MV-4-11 (cell line): ENCODE measurements at places on chromosomes 16 and 17.
A peak's percentile ranks its signal among the peaks of the same experiment; 100 is the strongest.

GRCh38 chr17:81888988-81889595 is 2.3 kb downstream of the ALYREF start:
- no peak for DNase-seq

DNA sequence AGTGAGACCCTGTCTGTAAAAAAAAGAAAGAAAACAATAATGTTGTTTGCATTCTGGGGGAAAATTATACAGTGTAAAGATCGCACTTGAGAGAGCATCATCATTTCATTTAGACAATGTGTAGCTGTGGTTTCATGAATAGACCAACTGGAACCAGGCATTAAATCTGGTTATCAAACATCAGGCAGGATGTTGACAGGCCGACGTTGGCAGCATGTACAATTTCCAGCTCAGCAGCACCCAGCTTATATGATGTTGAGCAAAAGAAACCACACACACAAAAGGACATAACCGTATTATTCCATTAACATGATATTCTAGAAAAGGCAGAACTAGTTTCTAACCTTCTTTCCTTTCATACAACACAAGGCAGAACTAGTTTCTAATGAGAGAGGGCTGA is 5.8 kb downstream of the MARVELD3 start:
- no peak for DNase-seq

GRCh38 chr17:46264456-46265198 is 30.3 kb upstream of the LRRC37A start:
- no peak for DNase-seq

DNA sequence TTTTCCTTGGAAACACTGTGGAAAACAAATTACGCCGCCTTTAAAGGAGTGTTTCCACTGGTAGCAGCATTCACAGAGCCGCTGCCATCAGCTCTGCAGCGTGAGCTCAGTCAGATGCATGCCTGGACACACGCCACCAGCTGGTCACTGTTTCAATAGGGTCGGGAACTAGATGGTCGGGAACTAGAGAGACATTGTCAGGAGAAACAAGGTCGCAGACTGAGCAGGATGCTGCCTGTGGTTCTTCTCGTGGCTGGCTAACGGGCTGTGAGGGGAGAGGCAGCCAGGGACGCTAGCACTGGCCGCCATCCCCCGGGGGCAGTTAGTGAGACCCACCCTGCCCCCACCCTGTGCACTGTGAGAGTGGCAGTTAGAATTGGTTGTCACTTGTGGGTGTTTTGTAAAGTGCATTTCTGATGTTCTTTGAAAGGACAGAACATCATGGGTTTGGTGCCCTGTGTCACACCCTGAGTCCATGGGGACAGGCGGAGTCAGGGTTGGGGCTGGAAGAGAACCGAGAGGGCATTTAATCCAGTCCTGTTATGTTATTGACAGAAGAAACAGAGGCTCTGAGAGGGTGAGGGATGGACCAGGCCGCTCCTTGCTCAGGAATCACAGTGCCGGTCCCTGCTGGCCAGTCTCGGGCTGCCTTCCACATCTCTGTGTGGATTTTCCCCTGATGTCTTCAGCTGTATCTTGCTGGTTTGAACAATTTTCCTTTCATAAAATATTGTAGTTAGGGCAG is 86.3 kb downstream of the SPECC1 start:
- peak; percentile 15 for DNase-seq

DNA sequence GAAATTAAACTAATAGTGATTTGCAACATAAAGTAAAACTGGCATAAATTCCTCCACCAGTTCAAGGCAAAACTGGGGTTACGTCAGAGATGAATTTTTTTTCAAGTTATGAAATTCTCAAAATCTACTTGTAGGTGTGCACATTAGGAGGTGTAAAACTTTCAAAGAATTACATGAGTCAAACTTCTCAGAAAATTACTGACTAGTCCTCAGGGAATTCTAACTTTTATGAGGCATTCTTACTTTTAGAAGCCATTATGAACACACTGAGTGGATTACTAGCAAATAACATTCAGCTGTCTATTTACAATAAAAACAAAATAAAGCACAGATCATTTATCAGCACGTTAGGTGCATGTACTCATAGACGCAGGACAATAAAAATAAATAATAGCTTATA is 348.7 kb downstream of the CDH11 start:
- DNase-seq = no peak

- DNase-seq = no peak
Measured at GRCh38 chr16:20903899-20904506, 3.4 kb downstream of the LYRM1 start.

- no peak for DNase-seq
Measured at GRCh38 chr16:89495121-89495520, 4.8 kb upstream of the ANKRD11 start.

DNA sequence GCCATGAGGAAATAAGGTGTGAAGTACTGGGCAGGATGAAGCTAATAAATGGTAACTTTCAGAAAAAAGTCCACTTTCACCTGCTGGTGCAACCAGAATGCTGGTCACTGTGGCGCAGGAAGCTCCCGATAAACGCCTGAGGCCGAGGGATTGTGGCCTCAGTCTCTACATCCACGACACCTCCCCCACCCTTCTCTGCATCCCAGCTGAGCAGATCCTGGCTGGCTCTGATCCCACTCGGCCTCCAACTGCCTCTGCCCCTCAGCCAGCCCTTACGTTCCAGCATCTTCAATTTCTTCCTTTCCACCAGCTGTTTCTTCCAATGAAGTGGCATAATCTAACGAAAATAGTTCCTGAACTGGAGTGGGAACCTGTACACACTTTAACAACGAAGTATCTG is 49.5 kb downstream of the COX4I1 start:
- DNase-seq = no peak

GRCh38 chr17:37130984-37131446 is 182.3 kb downstream of the AATF start:
- DNase-seq = no peak

GRCh38 chr17:76253841-76254240 is 11.3 kb upstream of the UBALD2 start:
- DNase-seq = no peak

DNA sequence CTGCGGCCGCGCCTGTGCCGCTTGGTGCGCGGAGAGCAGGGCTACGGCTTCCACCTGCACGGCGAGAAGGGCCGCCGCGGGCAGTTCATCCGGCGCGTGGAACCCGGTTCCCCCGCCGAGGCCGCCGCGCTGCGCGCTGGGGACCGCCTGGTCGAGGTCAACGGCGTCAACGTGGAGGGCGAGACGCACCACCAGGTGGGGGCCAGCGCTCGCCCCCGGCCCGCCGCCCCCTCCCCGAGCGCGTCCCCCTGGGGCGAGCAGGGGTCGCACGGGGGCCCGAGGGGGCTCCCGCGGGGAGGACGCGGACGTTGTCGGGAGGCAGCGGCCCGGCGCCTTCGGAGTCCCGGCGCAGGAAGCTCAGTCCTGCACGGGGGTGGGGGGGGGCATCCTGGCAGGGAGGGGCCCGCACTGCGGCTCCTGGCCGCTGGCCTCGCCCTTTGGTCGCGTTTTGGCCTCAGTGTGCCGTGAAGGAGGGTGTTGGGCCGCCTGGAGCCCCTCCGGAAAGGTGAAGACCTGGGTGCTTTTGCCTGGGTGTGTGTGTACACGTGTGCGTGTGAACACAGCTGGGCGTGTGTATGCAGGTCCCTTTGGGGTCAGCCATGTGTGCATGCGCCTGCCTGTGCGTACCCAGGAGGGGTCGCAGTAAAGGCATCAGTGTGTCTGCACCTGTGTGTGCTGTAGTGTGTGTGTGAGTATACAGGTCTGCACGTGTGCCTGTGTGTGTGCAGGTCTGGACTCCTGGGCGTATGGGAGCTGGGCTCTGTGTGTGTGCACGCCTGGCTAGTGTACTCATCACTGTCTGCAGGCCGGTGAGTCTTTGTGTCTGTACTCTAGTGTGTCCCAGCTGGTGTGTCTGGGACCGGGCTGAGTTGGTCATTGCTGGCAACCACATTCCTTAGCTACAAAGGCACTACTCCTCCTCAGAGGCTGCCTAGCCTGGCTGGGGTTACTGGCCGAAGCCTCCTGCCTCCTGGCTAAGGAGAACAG is 615 bp downstream of the NHERF2 start:
- DNase-seq = no peak

- no peak for DNase-seq
Measured at GRCh38 chr17:77572065-77572601, 386.4 kb upstream of the TNRC6C start.

GRCh38 chr16:54576785-54577184 is 290.2 kb upstream of the IRX3 start:
- DNase-seq = no peak

DNA sequence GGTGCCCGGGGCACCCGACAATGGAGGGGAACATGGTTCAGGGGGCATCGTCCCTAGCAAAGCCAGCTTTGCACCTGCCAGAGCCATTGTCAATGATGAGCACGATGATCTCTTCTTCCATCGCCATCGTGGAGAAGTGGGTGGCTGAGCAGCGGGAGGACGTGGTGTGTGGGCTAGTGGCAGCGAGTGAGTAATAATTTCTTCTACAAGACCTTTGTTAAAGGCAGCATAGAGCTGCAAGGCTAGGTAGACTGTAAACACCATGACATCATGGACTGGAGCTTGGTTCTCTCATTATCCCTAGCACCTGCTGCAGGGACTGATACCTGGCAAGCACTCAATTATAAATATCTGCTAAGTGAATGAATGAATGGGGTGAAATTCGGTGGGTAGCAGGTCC is 6.7 kb upstream of the HEATR3 start:
- DNase-seq = no peak

GRCh38 chr16:89364606-89365005 is 125.8 kb downstream of the ANKRD11 start:
- no peak for DNase-seq

DNA sequence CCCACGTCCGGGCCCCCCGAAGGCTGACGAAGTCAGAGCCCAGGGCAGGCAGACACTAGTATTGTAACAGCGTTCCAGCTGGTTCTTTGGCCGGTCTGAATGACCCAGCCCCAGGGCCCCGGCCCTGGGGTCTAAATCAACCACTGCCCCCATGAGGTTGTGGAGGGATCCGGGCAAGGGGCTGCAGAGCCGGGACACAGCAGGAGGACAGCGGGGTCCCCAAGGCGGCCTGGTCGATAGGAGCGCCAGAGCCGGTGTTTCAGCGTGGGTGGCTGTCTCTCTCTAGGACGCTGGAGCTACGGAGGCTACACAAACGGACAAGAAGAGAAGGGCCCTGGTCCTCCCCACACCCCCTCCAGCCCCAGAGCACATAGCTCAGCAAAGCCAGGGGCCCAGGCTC is 101.8 kb downstream of the RBFOX3 start:
- no peak for DNase-seq

- no peak for DNase-seq
Measured at GRCh38 chr16:1450218-1450617, 5.9 kb upstream of the CCDC154 start.

DNA sequence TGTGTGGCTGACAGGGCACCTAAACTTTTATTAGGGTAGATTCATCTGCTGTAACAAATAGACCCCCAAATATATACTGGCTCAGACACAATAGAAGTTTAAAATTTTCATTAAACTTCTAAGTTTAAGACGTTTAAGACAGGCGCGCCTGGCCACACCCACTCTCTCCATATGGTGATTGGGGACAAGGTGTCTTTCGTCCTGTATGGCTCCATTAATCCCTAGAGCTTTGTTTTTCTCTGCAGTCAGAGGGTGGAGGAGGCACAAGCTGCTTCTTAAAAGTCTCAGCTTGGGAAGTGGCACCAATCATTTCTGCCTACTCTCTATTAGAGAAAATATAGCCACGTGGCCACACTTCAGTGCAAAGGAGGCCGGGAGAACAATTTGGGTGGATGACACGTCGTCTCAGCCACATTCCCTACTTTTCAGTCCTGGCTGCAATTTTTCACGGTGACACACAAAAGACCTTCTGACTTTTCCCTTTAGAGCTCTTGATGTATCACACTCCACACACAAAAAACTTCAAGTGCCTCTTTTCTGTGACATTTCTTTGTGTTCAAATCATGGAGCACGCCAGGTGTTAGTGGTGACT is 125.5 kb upstream of the CACNG3 start:
- DNase-seq = no peak

DNA sequence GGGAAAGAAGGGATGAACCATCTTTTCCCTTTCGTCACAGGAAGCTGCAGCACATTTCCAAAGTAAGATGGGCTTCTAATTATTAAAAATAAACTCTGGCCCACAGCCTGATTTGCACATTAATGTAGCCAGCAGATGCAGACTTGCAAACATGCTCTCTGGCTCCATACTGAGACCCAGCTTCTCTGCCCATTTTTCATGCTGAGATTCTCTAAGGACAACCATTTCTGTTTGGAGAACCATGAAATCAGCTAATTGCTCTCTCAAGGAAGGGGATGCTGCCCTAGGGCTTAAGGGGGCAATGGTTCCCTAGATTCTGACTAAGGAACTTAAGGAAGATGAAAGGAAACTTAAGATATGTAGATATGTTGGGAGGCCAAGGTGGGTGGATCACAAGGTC is 63.0 kb upstream of the CES5A start:
- DNase-seq = no peak

DNA sequence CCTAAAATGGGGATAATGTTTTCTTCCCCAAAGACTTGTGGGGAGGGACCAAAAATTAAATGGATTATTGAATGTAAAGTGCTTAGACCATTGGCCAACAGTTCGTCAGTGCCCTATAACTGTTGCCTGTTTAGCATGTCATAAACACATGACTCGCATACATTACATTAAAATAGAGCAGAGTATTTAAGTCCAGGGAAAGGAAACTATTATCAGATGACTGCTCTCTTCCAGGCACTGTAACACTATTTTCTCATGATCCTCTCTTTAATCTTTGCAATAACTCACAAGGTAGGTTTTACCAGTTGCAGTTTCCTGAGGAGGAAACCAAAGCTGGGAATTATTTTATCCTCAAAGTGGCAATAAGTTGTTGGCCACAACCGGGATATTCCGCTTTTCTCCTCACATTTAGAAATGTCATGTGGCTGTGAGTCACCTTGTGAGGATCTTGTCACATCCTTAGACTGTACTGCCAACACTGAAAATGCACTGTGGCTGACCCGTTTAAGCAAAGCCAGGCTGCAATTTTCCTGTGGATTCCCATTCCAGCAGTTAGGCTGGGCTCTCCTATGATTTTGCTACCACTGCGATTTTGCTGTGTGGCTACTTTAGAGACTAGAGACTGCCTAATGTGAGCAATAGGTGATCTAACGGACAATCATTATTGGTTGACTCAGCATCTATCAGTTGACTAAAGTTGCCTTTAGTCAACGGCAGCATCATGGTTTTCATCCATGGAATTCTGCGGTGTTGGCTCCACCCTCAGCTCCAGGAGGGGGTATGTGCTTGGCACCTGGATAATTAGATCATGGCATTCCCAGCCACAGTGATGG is 58.3 kb upstream of the DHX40 start:
- DNase-seq = no peak

GRCh38 chr17:17757956-17758845 is 76.9 kb downstream of the RAI1 start:
- no peak for DNase-seq
